Stimulated activated CD8-positive, alpha-beta memory T cell treated with anti-CD3 and anti-CD28 coated beads, Interleukin-15, amount 100 ng/mL, for 24 hours (primary cell): ENCODE measurements at places on chromosomes 5 and 9.

DNA sequence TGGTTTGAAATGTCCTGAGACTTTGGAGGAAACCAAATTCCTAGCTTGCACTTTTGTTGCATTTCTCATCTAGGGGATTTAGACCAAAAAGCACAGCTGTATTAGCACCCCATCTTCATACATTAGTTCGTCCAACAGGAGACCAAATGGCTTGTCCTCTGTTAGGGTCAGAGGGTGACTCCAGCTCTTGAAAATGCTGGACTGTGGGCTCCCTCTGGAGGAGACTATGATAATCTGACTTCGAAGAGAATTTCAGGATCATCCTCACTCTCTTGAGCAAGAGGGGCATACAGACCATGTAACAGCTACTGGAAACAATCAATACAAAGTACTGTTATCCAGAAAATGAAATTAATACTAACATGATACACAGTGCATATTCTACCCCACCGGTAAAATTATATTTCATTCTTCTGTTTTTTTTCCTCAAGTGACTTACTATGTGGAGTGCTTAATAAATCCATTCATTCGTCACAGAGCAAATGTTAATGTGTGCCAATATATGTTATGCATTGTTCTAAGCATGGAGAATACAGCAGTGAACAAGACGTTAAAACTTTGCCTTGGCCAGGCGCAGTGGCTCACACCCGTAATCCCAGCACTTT, 63.7 kb upstream of the PPP2CA start:
- no peak for DNase-seq

GRCh38 chr9:119195521-119195920, 173.7 kb downstream of the BRINP1 start:
- DNase-seq: no peak

DNA sequence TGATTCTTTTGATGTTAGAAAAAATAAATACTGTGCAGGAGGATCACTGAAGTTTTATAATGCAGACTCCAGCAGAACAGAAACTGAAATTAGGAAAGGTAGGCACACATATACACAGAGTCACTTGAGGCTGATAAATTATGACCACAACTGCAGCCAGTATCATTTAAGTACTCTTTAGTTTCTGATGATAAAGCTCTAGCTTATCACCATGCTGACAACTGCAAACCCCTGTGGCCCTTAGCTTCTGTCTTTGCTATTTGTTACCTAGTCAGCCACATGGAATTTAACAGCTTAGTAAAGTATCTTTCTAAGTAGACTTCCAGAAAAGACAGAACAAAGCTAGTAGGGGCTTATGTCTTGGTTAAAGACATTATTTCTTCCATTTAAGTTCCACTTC, 734.8 kb upstream of the CDH6 start:
- DNase-seq: no peak

DNA sequence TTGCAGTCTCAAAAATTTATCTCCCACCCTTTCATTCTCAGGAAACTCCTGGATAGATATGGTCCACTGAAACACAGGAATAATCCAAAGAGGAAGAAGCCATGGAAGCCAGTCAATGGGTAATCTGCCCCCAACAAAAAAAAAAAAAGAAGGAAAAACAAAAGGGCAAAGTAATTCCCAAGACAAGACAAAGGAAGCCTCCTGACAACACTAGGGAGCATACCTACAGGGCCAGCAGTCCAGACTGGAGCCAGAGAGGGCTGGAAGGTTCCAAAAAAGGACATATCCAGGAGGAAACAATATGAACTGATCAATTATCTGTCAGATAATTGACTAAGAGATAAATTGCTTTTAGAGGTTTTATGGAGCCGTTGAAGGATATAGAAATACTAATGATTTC, 12.9 kb downstream of the FNIP1 start:
- DNase-seq: no peak

DNA sequence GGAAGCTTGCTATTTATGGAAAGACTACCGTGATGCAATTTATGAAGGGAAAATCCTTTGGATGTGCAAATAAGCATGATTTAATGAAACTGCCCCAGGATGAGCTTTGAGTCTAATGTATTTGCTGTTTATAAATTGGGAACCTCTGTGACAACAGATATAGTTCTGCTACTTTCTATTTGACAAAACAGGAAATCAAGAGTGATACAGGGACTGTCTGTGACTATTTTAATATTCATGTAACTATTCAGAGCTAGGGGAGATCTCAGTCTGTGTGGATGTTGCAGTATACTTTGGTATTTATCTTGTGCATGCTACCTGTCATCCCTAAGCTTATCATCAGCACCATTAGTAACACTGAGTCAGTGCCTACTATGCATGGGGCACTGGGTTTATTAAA, 132.1 kb downstream of the PDZD2 start:
- no peak for DNase-seq

GRCh38 chr9:133708246-133709014, 29.7 kb downstream of the SARDH start:
- DNase-seq: no peak

GRCh38 chr5:65191554-65192135, 290.1 kb downstream of the ADAMTS6 start:
- DNase-seq: no peak

GRCh38 chr5:176391999-176392398, 3.4 kb downstream of the HIGD2A start:
- no peak for DNase-seq

DNA sequence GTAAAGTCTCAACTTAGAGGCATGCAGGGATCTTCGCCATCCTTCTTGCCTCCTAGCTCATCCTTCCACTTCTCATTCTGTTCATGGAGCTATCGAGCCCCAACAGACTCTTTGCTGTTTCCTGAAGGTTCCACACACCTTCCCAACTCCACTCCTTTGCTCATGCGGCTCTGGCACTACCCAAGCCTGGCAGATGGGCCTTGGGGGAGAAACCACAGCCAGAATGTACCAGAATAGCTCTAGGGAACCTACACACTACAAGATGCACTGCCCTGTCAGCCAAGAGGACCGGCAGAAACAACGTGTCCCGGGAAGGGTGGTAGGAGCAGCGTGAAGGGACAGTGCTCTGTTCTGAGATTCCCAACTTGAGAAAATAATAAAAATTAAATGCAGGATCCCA, 178.9 kb downstream of the GABBR2 start:
- no peak for DNase-seq

GRCh38 chr5:102971676-102972293, 148.2 kb downstream of the GIN1 start:
- DNase-seq: no peak

- DNase-seq: no peak
These were observed 3.0 kb downstream of the GDNF start for GRCh38 chr5:37836592-37837413.

GRCh38 chr9:91580136-91580535, 156.5 kb upstream of the NFIL3 start:
- DNase-seq: no peak

- no peak for DNase-seq
These were observed 1.0 kb upstream of the FIBCD1 start for GRCh38 chr9:130940027-130940549.

DNA sequence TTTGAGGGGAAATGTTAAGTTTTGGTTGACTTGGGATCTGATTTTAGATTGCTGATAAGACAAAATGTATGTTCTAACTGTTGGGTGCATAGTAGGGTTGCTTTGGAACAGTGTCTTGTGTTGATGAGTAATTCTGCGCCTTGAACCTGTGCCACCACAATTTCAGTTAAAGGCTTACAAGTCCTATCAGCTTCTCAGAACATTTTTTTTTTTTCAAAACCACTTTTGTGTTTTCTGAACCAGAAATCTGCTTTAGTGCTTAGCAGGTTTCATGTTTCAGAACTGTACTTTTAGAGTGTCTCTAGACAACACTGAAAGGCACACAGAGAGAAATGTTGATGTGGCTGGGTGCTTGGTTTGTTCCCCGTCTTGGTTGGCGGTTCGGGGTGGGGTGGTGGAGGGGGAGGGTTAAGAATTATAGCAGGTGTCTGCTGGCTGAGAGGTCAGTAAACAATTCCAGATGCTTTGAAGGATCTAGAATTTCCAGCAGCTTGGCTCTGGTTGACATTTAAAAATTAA, 84.6 kb downstream of the ANKRD55 start:
- no peak for DNase-seq

DNA sequence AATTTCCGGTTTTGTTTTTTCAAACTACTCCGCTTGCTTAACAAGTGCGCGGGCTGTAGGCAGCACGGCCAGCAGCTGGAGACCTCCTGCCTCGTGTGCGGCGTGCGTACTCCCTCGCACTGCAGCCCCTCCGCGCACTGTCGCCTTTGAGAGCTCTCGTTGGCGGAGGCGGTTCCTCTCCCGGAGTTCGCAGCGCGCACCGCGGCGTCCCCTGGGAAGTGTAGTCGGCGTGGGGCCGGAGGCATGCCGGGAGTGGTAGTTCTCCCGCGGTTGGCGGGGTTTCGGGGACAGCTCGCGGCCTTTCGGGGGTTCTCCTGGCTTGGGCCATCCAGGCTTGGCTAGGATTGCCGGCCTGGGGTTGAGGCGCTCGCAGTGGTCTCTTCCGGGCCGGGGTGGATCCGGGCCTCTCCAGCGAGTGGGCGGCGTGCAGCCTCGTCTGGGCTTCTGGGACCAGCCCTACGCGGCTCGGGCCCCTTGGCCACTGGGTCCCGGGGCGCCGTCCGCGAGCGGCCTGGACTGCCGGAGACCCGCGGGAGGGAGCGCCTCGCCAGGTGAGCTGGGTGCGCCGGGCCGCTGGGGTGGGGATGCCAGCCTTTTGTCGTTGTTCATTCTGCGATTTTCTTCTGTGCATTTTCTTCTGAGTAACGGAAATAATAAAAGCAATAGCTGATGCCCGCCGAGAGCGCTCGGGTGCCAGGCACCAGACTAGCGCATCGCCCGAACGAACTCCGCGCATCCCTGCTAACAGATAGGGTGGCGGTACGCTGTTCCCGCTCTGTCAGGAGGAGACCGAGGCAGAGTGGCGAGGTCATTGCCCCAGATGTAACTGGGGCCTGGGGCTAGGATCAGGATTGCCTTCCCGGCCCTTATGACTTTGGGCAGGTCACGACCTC, at the start of gene ZNF354C:
TSS of gene ZNF354C (plus strand) at position 258 of the 893 bp plus-strand sequence. CDS start 1,696 bp downstream, outside the sequence.
- DNase-seq: peak; percentile 65

- no peak for DNase-seq
These were observed 29.3 kb upstream of the RFK start for GRCh38 chr9:76423216-76424177.

GRCh38 chr5:32996336-32996735, 285.2 kb downstream of the NPR3 start:
- no peak for DNase-seq

GRCh38 chr5:39100851-39101396, 26.7 kb upstream of the RICTOR start:
- DNase-seq: no peak

DNA sequence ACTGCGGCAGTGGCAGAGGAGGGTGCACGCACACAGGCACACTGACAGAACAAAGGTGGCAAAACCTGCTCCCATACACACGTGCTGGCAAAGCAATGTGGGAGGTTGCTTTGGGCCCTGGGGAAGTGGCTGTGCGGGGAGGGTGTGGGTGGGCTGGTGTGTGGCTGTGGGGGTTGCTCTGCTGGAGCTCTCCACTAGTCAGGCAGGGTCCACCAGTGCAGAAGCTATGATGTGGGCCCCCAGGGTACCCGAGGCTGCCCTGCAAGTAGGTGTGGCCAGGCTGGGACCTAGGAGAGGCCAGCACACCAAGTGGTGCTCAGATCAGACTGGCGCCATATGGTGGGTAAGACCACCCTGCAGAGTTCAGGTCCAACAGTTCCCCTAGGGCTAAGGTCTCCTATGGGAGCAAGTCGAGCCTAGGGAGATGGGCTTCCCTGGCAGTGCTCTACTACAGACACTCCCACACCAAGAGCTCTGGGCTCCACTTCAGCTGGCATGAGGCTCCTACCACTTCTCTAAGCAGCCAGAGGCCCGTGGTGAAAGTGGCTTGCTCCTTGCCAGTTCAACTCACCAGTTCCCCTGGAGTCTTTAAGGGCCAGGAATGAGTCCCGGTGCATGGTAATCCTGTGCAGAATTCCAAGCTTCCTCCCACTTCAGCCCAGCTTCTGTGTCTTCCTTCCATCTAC, 46.2 kb upstream of the IFNE start:
- DNase-seq: no peak

- no peak for DNase-seq
These were observed 28.5 kb downstream of the ZNF366 start for GRCh38 chr5:72478684-72479083.

- DNase-seq: no peak
These were observed 55.2 kb upstream of the JAK2 start for GRCh38 chr9:4929917-4930316.

- no peak for DNase-seq
These were observed 30.7 kb downstream of the EXOC3 start for GRCh38 chr5:473551-474192.

DNA sequence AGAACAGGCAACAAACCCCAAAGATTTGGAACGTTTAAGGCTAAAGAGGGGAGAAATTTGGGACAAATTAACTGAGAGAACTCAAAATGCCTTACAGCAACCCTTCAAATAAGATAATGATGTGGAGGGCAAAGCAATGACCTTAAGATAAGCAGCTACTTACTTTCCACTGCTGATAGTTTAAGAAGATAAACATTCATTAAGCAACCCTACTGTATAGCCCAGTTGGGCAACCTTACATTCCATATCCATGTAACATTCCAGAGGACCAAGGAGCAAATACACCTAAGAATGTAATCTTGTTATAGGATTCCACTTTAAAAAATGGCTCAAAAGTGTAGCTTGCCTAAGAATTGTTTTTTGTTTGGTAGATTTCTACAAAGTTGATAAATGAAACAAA, 14.8 kb downstream of the ETF1 start:
- DNase-seq: no peak

- no peak for DNase-seq
These were observed 85.2 kb upstream of the FCN2 start for GRCh38 chr9:134795446-134795845.

GRCh38 chr9:136845465-136846260, 3.4 kb downstream of the AJM1 start:
- no peak for DNase-seq

- no peak for DNase-seq
These were observed 278.8 kb downstream of the PSAT1 start for GRCh38 chr9:78575771-78576170.

DNA sequence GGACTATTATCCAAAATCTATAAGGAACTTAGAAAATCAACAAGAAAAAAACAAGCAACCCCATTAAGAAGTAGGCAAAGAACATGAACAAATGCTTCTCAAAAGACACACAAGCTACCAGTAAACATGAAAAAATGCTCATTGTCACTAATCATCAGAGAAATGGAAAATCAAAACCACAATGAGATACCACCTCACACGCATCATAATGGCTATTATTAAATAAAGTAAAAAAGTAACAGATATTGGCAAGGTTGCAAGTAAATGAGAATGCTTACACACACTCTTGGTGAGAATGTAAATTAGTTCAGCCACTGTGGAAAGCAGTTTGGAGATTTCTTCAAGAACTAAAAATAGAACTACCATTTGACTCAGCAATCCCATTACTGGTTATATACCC, 167.0 kb upstream of the DMRTA1 start:
- no peak for DNase-seq

DNA sequence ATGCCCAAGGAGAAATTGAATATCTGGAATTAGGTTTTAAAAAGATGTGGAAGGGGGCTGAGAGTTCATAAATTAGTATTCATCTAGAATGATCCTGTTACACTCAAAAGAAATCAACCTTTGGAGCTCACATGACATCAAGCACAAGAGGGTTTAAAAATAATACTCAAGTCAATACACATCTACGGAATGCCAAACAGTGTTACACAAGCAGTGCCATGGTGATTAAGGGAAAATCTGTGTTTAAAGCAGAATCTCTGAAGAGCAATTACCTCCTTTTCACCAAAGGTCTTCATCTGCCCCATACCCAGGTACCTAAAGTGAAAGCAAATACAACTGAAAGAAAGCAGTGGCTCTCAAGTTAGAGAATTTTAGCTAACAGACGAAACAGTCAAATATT, 261.6 kb downstream of the NFIB start:
- no peak for DNase-seq

- no peak for DNase-seq
These were observed 1.1 kb downstream of the ATPSCKMT start for GRCh38 chr5:10248378-10249260.
